ENCODE measurements at places on chromosomes 4 and X.

GRCh38 chr4:3720466-3720865 lies 45.7 kb upstream of the ADRA2C start:
- no peak for DNase-seq

DNA sequence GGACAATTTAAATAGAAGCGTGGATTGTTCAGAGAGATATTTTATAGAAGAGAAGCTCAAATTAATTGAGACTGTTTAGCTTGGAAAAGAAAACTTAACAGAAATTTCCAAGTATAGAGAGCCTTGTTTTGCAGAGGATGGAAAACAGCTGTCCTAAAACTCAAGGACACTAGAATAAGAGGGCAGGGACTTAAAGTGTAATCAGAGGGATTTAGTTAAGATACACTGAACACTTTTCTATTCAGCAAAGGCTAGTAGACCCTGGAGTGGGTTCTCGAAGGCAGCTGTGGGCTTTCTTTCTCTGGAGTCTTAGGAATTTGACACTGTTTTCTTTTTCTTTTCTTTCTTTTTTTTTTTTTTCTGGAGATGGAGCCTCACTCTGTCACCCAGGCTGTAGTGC lies 92.7 kb upstream of the ARX start:
- no peak for DNase-seq

GRCh38 chr4:156111686-156112085 lies 158.0 kb upstream of the CTSO start:
- no peak for DNase-seq

DNA sequence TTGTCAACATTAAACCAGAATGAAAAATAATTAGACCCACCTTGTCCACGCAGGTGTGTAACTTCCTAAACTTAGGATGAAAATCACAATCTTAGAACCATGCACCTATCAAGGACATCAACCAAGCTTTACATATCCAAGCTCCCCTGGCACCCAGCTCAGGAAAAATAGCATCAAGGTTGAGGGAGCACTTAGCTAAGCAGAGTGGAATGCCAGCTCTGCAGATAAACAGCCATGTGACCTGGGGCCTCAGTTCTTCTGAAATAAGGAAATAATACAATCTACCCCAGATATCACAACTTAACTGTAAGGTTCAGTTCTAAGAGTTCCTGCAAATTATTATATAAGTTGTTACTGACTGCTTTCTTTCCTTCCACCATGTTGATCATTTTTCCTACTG lies 64.7 kb downstream of the DHX15 start:
- DNase-seq, result no peak

DNA sequence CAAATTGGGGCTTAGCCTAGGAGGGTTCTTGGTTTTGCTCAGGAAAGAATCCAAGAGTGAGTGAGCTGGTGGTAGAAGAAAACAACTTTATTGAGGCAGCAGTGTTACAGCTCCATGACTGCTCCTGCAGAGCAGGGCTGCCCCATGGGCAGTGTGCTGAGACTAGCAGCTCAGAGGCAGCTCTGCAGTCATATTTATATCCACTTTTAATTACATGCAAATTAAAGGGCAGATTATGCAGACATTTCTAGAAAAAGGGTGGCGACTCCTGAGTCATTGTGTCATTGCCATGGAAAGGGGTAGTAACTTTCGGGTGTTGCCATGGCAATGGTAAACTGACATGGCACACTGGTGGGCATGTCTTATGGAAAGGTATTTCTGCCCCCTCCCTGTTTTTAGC lies 202.2 kb downstream of the CLCN4 start:
- DNase-seq, result no peak

Measured in activated CD4-positive, alpha-beta T cell treated with anti-CD3 and anti-CD28 coated beads for 24 hours (primary cell).